ENCODE measurements at places on chromosomes 7 and 10.

- DNase-seq: no peak
Observed at GRCh38 chr7:155856656-155857055, 44.4 kb upstream of the SHH start.

GRCh38 chr7:123030631-123031030 lies 35.1 kb upstream of the TAS2R16 start:
- no peak for DNase-seq

GRCh38 chr10:101157756-101158458 lies 26.8 kb downstream of the TLX1 start:
- DNase-seq: no peak

GRCh38 chr10:108434559-108435252 lies 1270.2 kb upstream of the SORCS1 start:
- no peak for DNase-seq

- no peak for DNase-seq
Observed at GRCh38 chr10:38043516-38043915, 33.0 kb downstream of the ZNF33A start.

GRCh38 chr10:102604439-102604841 lies 39.8 kb upstream of the TRIM8 start:
- peak; percentile 67 for DNase-seq

DNA sequence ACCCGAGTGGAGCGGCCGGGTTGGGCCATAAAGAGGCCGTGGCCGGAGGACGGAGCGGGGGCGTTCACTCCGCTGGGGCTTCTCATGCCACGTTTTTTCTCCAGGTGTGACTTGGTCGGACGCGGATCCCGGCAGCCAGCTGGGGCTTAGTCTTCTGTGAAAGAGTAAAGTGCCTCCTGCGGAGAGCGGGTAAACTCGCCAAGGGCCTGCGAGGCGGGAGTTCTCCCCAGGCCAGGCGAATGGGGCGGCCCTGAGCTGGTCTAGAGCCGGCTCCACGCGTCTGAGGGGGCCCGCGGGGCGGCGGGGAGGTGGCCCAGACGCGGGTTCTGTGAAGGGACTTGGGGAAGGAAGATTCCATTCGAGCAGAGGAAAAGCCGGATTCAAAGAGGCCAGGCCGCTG lies 86.3 kb upstream of the VIPR2 start:
- no peak for DNase-seq

GRCh38 chr7:66055321-66055956 lies 20.2 kb upstream of the ASL start:
- DNase-seq: no peak

DNA sequence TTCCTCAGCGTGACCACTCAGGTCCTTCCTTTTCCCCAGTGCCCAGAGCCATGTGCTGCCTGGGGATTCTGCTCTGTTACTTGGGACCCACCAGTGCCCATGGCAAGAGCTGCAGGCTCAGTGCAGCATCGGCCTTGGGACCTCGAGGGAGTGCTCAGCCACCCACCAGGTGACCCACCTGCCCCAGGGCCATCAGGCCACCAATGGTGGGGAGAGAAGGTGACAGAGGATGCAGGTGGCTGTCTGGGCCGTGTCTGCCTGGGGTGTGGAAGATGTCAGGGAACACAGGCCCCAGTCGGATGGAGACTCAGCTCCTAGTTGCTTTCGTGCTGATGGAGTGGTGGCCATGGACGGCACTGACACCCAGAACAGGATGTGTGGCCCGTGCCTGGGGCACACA lies 104.7 kb upstream of the FAM20C start:
- DNase-seq: no peak

GRCh38 chr7:85638394-85638793 lies 451.5 kb upstream of the SEMA3D start:
- no peak for DNase-seq

DNA sequence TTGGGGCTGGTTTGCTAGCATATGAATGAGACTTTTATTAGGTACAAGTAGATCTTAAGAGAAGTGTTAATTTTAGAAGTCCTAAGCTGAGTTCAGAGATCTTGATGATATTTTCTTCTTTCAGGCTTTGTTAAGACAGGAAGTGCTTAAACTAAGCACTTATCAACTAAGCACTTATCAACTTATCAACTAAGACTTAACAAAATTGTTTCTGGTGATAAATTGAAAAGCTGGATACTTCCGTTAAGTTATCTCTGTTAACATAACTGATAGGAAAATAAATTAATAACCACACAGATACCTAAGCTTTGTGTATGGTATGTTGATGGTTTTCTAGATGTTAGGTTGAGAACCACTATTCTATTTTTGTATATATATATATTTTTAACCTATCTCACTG lies 113.7 kb downstream of the PHTF2 start:
- no peak for DNase-seq
